ENCODE measurements at places on chromosomes 2 and 18.

- DNase-seq: no peak
Observed at GRCh38 chr2:62344472-62344871, 148.6 kb downstream of the B3GNT2 start.

- no peak for DNase-seq
Observed at GRCh38 chr2:150209746-150210145, 277.7 kb downstream of the RND3 start.

DNA sequence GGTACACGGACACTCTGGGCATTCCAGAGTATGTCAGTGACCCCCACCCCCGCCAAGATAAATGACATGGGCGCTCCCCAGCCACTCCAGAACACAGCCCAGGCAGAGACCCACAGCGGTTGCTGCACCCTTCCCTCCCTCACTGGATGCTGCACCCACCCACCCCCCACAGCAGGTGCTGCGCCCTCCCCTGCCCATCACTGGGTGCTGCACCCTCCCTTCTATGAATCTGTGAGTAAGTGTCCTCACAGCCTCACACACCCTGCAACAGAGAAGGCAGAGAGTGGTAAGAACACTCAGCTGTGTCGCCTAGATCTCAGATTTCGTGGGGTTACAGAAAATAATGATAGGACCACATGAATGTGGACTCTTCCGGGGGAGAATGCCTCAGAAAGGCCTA lies 23.5 kb downstream of the CHMP1B start:
- DNase-seq: no peak

- no peak for DNase-seq
Observed at GRCh38 chr2:18834341-18834740, 245.0 kb upstream of the NT5C1B start.

GRCh38 chr18:55007602-55008001 lies 48.3 kb upstream of the CCDC68 start:
- no peak for DNase-seq

DNA sequence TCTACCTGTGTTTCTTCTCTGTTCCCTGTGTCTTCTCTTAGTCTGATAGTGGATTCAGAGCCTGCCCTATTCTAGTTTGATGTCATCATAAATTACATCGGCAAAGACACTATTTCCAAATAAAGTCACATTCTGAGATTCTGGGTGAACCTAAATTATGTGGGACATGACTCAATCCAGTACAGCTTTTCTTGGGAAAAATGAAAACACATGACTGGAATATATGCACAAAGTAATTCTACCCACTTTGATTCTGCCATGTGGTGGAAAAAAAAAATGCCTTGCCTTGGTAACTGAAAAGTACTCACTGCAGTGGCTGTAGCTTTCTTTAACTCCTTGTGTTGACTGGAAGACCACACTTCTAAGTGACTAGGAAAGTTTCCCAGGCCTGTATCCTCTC lies 73.7 kb downstream of the LRATD1 start:
- DNase-seq: no peak

- no peak for DNase-seq
Observed at GRCh38 chr2:45315861-45316260, 295.2 kb downstream of the SRBD1 start.

DNA sequence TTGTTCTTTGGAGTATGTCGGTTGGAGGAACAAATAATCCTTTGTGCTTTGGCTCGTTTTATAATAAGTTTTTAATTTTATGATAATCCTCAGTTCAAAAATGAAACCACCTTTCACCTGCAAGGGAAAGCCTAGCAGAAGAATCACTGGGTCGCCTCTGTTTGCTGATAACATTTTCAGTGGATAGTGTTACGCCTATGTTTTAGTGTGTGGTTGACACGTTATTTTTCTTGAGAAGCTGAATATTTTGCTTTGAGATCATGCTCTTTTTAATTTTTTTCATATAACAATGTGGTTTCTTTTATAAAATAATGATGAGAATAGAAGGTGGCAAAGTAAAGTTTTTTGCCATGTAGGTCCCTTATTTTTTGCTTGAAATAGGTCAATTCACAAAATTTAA lies 172.7 kb upstream of the ZEB2 start:
- DNase-seq: no peak

DNA sequence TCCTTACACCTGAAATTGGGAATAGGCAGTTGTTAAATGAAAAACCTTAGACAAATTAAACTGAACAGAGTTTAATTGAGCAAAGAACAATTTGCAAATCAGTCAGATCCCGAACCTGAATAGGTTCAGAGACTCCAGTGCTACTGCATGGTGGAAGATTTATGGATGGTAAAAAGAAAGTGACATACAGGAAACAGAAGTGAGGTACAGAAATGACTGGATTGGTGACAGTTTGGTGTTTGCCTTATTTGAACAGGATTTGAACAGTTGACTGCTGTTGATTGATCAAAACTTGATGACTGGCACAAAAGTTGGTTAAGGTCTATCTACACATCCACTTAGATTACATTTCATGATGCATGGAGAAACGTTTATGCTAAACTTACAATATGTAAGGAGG lies 248.8 kb downstream of the HNMT start:
- DNase-seq: no peak

DNA sequence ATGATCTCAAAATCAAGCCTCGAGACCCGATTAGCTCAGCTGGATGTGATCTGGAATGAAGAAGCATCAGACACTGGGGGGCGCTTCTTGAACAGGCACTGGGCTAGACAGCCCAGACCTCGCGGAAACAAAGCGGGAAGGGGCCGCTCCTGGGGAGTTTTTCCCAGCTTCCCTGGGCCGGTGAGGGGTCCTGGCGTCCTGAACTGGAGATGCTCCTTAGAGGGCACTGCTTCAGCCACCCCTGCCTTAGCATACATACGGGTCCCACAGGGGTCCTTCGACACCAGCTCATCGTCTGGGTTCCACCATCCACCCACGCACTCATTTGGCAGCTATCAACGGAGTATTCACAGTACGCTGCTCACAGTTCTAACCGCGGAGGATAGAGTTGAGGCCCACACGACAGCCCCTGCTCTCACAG lies 146.7 kb downstream of the TSN start:
- peak; percentile 93 for DNase-seq
